NCI-H2171 treated with DMSO at 0.1 percent for 48 hours (cell line): ENCODE measurements at places on chromosomes 5 and 9.

DNA sequence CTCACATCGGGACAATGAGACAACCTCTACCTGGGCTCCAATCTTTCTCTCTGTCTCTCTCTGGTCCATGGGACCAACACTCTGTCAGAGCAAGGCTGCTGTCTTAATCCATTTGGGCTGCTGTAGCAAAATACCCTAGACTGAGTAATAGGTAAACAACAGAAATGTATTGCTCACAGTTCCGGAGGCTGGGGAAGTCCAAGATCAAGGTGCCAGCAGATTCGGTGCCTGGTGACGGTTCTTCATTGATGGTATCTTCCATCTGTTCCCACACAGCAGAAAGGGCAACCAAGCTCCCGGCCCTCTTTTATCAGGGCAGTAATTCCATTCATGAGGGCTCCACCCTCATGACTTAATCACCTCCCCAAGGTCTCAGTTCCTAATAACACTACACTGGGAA is 61.3 kb upstream of the SPOCK1 start:
- DNase-seq, result no peak

DNA sequence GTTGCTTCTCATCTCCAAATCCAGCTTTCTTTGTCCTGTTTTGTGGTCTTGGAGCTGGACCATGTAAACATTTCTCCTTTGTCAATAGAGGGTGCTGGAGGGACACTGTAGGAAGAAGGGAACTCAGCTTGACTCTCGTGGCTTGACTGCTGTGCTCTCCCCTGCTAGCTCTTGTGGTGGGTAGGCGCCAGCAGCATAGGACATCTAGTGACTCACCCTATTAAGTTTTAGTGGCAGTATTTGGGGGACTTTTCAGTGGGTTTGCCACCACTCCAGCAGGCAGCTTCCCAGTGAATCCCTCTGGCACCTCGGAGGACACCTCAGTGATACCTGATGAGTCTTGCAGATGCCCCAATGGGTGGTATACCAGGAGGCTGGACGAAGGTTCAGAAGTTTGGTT is 97.8 kb downstream of the TSSK1B start:
- DNase-seq, result peak; percentile 9

DNA sequence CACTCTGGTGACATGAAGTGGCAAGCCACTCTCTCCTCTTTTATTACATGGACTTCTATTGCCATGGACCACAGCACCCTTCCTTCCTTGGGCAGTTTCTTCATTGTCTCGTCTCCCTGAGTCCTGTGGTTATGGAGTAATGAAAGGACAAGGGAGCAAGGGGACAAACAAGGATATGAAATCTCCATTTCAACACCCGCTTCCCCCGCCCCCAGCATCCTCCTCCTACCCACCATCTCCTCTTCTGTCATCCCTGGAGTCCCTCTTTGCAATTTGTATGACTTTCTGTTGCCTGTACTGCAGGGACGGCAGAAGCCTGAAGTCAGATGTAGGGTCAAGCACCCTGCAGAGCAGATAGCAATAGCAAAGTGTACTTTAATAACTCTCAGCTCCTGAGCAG is 300.7 kb upstream of the CLINT1 start:
- DNase-seq, result no peak

GRCh38 chr5:108989761-108990392 is 242.2 kb downstream of the FER start:
- DNase-seq, result no peak

DNA sequence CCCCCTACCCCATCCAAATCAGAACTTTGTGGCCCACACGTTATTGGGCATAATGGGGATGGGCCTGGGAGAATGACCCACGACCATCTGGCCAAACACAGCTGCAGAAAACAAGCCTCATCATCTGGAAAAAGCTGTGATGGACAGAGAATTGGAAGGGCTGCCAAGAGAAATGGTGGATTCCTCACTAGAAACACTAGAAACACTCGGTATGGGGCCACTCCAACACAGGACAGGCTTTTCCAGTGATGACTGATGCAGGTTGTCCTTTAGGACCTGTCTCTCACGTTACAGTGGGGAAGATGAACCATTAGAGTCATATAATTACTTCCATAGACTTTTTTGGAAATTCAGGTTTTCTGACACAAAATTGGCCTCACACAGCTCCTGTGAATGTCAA is 172.4 kb upstream of the TARS1 start:
- DNase-seq, result no peak

- no peak for DNase-seq
Measured at GRCh38 chr9:111598733-111599091, 735 bp downstream of the PTGR1 start.

GRCh38 chr5:92308679-92309078 is 925.6 kb upstream of the ARRDC3 start:
- no peak for DNase-seq

GRCh38 chr9:37338218-37338617 is 84.3 kb upstream of the GRHPR start:
- DNase-seq, result no peak

DNA sequence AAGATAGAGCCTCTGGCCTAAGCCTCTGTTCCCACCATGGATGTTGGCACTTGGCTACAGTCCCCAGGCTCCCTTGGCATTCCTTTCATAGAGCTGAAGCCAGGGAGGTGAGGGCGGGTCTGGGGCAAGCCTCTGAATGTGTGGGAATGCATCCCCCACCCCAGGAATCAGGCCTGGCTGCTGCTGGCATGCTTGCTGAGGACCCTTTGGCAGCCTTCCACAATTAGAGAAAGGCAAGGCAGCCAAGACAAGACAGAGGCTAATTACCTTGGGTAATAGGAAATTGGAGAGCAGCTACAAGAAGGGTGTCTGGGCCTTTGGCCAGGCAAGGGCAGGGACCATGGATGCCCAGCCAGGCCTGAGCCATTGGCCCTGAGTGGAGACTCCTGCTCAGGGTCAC is 204.4 kb upstream of the TRIM32 start:
- DNase-seq, result no peak

GRCh38 chr9:68995776-68996175 is 18.1 kb downstream of the PRKACG start:
- no peak for DNase-seq

DNA sequence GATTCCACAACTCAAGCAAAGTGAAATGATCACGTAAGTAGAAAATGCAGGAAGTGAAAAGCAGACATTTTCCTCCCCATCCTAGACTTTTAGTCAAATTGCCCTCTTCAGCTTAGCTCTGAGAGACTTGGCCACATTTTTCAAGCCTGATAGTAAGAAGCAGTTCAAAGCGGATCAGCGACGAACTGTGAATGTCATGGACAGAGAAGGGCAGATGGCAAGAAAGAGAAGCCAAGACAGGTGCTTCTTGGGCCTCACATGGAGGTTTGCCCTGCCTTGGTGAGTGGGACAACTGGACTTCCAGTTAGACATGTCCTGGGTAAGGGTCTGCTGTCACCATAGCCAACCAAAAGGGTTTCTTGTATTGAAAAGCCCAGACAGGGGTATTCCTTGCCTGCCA is 291.5 kb downstream of the MED10 start:
- DNase-seq, result no peak

- peak; percentile 83 for DNase-seq
Measured at GRCh38 chr9:95028853-95029219, 288.7 kb downstream of the FANCC start.

- DNase-seq, result no peak
Measured at GRCh38 chr5:50887889-50888633, 221.6 kb downstream of the PARP8 start.

DNA sequence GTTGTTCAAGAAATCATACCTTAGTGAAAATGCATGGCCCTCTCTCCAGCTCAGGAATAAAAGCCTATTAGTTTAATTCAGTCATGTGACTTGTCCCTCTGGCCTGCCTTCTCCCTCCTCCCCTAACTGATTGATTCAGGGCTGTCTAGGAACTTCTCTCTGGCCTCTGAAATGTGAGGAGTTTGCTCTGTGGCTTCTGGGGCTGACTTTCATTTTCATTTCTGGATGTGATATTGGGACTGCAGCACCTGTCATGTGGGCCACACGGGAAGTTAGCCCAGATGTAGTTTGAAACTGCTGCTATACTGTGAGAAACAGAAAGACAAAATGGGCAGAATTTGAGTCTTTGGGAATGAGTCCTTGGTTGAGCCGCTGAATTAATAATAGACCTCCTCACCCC is 44.8 kb downstream of the PARP8 start:
- DNase-seq, result no peak

GRCh38 chr5:134536876-134537275 is 11.4 kb downstream of the JADE2 start:
- no peak for DNase-seq

GRCh38 chr9:78011049-78011448 is 20.6 kb downstream of the GNAQ start:
- DNase-seq, result no peak

GRCh38 chr5:50300878-50301277 is 140.2 kb downstream of the EMB start:
- no peak for DNase-seq

- no peak for DNase-seq
Measured at GRCh38 chr5:172251419-172251818, 32.1 kb downstream of the UBTD2 start.
